Activated CD4-positive, alpha-beta T cell treated with anti-CD3 and anti-CD28 coated beads, Interleukin-2, amount 50 U/mL, for 24 hours (primary cell): ENCODE measurements at places on chromosomes 3 and 15.

- no peak for DNase-seq
Measured at GRCh38 chr3:133831966-133832801, 26.6 kb downstream of the SRPRB start.

DNA sequence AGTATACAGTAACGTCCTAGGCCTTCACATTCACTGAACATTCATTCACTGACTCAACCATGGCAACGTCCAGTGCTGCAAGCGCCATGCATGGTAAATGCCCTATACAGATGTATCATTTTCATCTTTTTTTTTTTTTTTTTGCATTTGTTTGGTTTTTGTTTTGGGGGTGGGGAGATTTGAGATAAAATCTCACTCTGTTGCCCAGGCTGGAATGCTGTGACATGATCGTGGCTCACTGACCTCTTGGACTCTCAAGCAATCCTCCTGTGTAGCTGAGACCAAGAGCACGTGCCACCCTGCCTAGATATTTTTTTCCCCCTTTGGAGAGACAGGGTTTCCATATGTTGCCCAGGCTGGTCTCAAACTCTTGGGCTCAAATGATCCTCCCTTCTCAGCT is 37.4 kb downstream of the SUSD5 start:
- DNase-seq, result no peak

DNA sequence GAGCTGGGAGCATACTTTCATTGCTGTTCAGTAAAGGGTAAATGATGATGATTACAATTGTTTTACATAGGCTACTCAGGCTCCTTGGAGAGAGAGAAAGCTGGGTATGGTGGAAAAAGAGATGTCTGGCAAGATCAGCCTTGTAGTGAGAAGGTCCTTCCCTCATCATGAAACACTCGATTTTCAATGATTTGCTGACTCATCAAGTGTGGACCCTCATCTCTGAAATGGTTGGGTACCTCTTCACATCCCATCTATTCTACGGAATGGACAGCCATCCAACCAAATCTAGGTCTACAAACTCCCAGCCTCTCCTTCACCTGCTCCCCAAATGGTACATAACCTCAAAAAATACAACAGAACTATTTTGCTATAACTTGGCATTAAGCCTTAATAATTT is 370.5 kb upstream of the WNT5A start:
- DNase-seq, result no peak

DNA sequence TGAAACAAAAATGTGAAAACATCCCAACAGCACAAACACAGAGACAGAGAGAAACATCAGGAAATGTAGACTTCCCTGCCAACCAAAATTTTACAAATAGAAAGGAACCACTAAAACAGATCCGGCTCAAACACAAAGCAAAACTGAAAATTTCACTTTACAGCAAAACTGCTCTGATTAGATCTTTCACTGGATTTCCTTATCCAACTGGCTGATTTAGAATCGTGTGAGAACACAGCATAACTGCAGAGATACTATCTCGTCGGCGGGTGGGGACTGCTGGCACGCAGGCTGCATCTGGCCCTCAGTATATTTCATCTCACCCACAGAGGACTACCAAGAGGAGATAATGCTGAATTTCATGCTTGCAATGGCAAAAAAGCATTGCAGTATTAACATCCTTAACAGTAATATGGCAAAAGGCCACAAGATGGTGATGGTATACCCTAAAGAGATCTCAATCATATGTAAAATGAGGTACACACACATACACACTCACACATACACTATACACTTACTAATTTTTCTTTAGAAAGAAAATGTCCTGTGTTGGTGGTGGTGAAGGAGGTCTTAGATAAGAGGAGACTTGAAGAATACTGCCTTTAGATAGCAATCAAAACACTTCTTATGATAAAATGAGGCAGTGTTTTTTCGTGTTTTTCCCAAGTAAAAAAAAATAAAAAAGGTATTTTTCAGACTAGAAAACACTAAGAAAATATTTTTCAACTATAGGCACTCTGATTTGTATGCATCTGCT is 10.6 kb upstream of the LEO1 start:
- DNase-seq, result peak; percentile 29
